B cell (primary cell): ENCODE measurements at places on chromosomes 7 and 10. TPM values are rescaled to one million over a fixed set of nuclear protein-coding genes. Genes with fewer than 3 reads are reported as not detected.

GRCh38 chr7:151893405-151893923 is 16.5 kb upstream of the PRKAG2 start:
- no peak for DNase-seq

GRCh38 chr7:100093925-100094486 is 5.2 kb downstream of the COPS6 start:
- no peak for DNase-seq

- DNase-seq = no peak
Measured at GRCh38 chr7:154942691-154943090, 60.2 kb downstream of the PAXIP1 start.

DNA sequence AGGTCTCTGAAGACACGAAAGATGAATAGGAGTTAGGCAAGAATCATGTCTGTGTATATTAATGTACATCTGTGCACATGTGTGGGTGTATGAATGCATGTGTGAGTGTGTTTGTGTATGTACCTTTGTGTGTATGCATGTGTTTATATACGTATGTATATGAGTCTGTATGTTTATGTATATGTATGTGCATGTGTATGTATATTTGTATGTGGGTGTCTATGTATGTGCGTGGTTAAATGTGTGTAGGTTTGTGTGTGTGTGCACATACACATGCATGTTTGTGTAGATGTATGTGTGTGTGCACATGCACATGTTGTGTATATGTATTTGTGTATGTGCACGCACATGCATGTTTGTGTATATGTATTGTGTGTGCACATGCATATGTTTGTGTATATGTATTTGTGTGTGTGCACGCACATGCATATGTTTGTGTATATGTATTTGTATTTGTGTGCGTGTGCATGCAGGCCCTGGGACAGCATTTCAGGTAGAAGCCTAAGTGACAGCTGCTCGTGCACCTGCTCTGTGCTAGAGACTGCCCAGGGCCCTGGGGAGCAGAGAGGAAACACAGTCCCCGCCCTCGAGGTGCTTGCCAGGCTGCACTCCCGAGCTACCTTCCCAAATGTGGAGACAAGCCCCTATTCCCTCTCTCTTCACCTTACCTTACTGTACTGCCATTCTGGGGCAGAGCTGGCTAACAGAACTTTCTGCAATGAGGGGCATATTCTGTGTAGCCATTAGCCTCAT is 12.1 kb downstream of the PNLIPRP1 start:
- no peak for DNase-seq

TBXAS1 gene
- polyA plus RNA-seq = 5.4 and 21.0 TPM in 2 replicates

GRCh38 chr7:36403452-36403851 is 13.8 kb downstream of the ANLN start:
- DNase-seq = no peak

OR2A5 gene
- polyA plus RNA-seq = not detected in 2 replicates

DNA sequence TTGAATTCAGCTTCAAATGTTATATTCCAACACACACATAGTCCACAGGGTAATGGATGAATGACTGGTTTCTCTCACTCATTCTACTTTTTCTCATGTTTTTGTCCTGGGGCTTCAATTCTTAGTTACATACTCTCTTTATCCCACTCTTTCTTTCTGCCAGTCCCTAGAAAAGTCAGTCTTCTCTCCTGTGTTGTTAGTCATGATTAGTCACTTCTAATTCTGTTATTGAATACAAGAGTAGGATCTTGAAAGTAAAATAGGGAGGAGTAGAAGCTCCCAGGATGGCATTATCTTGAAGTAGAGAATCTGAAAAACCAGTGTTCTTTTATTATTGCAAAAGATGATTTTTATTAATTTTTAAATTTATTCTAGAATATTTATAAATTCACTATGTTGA is 45.5 kb upstream of the CALCR start:
- no peak for DNase-seq

DNA sequence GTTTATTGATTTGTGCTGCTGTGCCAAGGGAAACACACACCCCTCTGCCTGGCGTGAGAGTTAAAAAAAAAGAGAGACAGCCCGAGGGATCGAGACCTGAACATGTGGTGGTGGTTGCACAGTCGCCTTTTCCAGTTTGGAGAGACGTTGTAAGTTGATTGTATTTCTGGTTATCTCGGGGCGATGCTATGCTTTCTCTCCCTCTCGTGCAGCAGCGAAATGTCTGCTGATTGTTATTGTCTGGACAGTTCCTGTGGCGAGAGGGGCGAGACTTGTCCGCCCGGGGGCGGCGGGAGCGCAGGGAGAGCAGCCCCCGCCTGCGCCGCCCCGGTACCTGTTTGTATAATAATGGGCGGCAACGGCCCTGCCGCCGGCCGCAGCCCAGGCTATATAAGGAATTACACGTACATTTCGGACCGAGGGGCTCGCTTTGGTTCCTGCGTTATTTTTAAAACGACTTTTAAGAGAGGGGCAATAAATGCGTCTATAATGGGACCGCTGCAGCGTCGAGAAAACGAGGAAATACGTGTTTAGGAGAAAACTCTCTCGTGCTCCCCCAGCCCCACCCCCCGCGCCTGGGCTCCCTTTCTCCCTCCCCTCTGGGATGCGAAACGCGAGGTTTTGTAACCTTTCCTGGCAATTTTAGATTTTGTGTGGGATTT is 1.7 kb downstream of the ZEB1 start:
- no peak for DNase-seq

DNA sequence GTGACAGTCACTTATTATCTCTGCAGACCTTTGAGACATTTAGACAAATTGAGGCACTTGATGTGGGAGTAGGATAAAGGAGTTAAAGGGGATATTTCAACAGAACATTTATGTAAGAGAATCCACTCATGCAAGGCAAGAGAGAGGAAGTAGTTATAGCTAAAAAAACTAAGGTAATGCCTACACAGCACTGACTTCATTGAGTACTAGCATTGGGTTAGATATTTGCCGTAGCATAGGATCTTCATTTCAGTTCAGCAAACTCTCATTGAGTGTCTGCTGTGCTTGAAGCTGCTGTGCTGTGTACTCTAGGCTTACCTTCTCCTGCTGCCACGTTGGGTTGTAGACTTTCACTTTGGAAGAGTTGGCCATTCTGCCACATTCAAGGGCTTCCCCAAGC is 10.5 kb upstream of the ENTPD1 start:
- DNase-seq = peak; percentile 72

- peak; percentile 66 for DNase-seq
Measured at GRCh38 chr10:103659674-103660363, 166.3 kb downstream of the NEURL1 start.

CELF2 gene
- polyA plus RNA-seq = 59.5 and 69.3 TPM in 2 replicates
